Activated CD4-positive, alpha-beta T cell treated with anti-CD3 and anti-CD28 coated beads for 36 hours (primary cell): ENCODE measurements at places on chromosomes 16 and 17.

DNA sequence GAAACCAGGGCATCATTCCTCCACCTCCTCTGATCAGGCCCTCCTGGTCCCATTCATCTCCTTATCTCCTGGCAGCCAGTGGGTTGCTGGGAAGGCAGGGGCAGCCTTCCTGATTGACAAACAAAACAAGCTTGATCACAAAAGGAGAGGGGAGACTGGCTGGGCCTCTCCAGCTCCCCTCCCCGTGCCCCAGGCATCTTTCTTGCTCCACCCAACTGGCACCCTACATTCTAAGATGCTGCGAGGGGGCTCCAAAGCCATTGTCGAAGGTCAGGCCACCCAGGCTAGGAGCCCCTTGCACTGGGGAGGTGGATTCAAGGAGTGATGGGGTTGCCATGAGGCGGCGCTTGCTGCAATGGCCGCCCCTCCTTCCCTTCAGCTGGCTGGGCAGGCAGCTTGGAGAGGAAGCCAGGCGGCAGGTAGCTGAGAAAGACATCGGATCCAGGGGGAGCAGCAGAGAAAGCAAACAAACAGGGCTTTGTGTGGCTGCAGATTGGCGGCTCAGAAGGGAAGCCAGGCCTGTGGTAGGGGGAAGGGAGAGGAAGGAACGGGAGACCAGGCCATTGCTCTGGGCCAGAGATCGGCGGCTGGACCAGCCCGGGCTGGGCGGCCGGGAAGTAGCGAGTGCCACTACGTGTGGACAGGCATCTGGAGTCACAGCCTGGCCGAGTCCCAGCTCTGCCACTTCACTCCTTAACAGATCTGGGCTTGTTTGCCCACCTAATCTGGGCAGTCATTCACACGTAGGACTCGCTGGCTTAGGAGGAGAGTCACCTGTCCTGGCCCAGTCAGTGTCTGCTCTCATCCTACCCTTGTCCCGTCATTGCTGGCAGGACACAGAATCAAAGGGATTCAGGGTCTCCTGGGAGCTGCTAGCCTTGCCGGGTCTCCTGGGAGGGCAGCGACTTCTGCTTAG is 12.3 kb downstream of the RAI1 start:
- DNase-seq: peak; percentile 13

GRCh38 chr17:37662353-37662752 is 19.1 kb upstream of the DDX52 start:
- DNase-seq: no peak

- DNase-seq: no peak
Measured at GRCh38 chr16:17296431-17296830, 174.3 kb downstream of the XYLT1 start.

DNA sequence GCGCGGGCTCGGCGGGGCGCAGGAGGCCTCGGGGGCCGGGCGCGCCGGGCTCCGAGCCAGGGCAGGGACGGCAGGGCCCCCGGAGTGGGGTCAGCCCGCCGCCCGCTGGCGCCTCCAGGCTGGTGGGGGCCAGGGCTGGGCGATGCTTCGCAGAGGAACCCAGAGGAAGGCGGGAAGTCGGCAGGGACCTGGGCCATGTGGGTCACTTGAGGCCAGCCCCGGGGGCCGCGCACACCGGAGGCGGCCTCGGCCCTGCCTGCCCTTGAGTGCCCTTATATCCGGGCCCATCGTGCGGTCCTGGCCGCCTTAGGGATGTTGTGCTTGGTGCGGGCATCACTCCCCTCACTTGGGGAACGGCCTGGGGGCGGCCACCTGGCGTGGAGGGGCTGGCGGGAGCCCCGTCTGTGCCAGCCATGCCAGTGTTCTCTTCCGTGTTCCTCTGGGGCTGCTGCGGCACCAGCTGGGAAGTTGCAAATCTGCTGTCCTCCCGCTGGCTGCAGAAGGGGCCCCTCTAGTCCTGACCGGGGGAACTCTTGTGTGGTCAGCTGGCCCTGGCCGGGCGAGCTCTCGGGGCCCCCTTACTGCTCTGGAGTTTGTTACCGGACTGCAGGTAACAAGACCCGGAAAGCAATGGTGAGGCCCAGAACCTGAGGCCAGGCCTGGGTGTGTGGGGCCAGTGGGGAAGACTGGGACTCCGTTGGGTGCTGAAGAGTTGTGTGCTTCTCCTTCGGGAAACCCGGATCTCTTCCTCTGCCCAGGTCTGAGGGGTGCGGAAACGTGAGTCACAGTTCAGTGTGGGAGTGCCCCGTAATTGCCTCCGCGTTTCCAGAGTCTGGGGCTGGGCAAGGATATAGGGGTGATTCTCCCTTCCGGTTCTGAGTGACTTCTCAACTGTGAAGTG is 849 bp downstream of the CAPN15 start:
- DNase-seq: peak; percentile 62

- DNase-seq: no peak
Measured at GRCh38 chr16:81018496-81018895, 11.5 kb downstream of the CENPN start.

GRCh38 chr17:75498726-75499213 is 16.6 kb downstream of the CASKIN2 start:
- no peak for DNase-seq

- DNase-seq: no peak
Measured at GRCh38 chr17:72287586-72287985, 166.8 kb downstream of the SOX9 start.

DNA sequence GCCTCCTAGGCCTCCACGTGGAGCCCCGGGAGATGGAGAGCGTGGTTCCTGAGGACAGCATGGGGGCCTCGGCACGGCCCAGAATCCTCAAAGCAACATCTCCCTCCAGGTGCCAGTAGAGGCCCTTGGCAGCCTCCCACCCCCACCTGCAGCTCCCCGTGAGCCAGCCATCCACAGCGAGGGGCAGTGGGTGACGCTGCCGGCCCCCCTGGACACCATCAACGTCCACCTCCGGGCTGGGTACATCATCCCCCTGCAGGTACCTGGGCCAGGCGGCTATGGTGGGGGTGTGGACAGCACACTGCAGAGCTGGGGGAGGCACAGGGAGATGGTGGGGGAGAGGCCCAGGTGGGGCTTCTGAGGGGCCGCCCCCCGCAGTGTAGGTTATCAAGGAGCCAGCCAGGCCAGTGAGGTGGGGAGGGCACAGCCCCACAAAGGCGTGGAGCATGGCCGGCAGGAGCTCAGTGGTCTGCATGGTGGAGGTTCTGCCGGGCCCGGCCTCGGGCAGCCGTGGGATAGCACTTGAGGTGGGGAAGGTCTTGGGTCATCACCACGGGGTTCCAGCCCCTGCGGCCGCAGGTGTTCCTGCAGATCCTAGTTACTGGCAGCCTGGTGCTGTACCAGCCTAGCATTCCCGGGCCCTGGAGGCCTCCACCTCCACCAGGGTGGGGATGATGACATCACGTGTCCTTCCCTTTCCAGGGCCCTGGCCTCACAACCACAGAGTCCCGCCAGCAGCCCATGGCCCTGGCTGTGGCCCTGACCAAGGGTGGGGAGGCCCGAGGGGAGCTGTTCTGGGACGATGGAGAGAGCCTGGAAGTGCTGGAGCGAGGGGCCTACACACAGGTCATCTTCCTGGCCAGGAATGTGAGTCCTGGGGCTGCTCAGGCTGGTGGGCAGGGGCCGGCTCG is 16.4 kb downstream of the GAA start:
- DNase-seq: no peak

DNA sequence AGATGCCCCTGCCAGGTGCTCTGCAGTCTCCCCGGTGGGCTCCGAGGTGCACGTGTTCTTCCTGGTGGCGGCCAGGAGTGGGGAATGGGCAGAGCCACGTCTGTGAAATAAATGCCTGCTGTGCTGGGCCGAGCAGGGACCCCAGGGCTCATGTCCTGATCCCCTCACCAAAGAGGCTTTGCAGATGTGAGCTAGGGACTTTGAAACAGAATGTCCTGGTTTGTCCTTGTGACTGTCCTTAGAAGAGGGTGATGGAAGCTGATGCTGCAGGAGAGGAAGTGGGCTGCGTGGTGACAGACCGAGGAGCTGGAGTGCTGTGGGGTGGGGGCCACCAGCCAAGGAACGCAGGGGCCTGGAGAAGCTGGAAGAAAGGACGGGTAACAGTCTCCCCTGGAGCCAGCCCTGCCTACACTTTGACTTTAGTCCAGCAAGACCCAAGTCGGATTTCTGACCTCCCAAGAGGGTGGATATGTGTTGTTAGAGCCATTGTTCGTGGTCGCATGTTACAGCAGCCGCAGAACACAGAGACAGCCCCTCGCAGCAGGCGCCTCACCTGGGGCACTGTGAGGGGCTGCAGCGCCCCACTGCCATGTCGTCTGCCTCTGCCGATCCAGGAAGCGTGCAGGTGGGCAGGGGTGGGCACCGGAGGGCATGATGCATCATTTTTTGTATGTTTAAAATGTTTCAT is 217.9 kb upstream of the CIBAR2 start:
- no peak for DNase-seq

DNA sequence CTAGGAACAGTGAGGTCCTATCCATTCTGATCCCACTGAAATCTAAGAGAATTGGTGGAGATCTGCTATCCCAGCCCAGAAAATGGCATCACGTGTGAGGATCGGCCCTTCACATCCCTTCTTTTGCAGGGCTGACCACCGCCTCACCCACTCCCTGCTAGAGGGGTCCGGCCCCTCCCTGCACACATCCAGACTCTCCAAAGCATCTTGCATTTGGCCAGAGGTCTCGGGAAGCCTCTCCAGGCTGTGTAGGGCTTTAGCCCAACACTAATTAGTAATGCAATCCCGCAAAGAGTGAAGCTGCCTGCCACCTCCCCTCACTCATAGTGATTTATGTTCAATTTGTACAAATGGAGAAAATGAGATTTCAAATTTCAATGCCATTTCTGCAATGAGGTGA is 434.4 kb upstream of the ZFHX3 start:
- no peak for DNase-seq

DNA sequence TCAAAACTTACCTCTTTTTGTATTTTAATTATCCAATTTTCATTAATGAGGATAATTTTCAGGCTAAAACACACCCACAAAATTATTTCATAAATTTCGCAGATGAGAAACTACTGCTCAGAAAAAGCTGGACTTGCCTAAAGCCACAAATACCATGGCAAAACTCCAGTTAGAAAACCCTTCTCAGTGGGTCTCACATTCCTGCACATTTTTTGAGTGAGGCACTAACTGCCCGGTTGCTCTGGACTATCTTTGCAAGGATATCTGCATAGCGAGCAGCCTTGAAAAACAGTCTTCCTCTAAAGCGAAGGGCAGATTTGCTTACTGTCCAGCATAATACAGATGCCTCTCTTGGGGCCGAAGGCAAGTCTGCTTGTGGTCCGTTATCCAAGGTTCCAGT is 9.8 kb downstream of the MPHOSPH6 start:
- DNase-seq: no peak

DNA sequence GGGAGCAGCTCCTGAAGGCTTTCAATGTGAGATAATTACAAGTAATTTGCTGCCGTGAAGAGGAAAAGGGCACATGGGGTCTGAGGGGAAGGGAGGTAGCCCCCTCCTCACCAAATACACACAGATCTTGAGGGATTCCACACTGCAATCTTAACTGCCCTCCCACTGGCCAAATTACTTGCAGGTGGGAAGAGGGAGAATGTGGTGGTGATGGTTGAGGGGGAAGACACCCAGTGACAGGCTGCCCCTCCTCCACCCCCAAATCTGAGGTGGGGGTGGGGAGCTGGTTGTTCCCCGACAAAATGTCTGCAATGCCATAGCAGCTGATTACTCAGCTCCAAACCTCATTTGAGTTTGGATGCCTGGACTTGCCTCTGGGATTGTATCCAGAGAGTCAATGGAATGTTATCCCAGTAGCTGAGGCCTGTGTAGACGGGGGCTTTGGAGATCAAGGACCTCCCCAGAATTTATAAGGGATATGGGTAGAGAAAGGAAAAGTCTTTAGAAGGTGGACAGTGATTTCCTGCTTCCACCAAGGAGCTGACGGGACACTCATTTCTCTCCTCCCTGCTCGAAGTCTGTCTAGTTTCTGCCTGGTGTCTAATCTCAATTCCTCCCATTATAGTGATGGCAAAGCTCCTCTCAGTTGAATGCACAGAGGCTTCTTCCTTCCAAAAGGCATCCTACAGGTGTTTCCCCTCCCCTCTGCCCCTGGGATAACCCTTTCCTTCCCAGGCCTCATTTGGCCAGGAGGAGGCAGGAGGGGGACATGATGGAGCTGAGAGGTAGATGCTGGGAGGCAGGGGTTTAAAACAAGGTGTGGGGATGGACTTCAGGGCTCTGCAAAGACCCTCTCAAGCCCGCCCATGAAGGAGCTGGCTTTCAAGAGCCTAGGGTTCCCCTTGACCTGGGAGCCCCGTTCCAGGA is 8.7 kb downstream of the DLX4 start:
- DNase-seq: no peak

GRCh38 chr17:4214157-4214556 is 49.6 kb downstream of the ANKFY1 start:
- DNase-seq: no peak
